Activated T-cell treated with anti-CD3 and anti-CD28 coated beads, Interleukin-2, amount 50 U/mL, for 72 hours (primary cell): ENCODE measurements at places on chromosomes 16 and 17. TPM values are rescaled to one million over a fixed set of nuclear protein-coding genes. Genes with fewer than 3 reads are reported as not detected.

DNA sequence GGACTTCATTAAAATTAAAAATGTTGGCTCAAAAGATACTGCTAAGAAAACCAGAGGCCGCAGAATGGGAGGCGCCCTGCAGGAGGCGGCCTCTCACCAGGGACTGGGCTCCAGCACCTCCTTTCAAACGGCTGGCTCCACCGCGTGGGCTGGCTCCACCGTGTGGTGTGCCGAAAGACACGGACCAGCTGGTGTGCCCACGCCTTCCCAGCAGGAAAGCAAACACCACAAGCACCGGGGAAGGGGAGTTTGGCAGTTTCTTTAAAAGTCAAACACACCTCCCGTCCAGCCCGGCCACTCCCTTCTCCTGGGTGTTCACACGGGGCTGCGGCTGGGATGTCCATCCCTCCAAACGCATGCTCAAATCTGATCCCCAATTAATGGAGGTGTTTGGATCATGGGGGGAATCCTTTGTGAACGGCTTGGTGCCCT, 13.9 kb downstream of the HAGH start:
- no peaks in the 10 kb centered on the region for H3K27me3 ChIP-seq
- H3K4me1 ChIP-seq: peaks cover 5% of the 10 kb centered on the region
- H3K36me3 ChIP-seq: no peaks in the 10 kb centered on the region

- DNase-seq: peak; percentile 81
- peak within 1 kb of the TSS; percentile 58 for H3K27ac ChIP-seq
- H3K4me1 ChIP-seq: peaks cover 19% of the 10 kb centered on the region
- no peaks in the 10 kb centered on the region for H3K36me3 ChIP-seq
- peak within 1 kb of the TSS; percentile 88 for H3K4me3 ChIP-seq
Observed at GRCh38 chr17:47253541-47254402, at the start of gene ITGB3. TSS of gene ITGB3 (plus strand) at chr17:47253827. CDS start at chr17:47253862, 35 bp downstream.

- DNase-seq: no peak
- H3K4me1 ChIP-seq: no peaks in the 10 kb centered on the region
- no peak overlapping the region for H3K4me3 ChIP-seq
- H3K36me3 ChIP-seq: no peaks in the 10 kb centered on the region
- no peak overlapping the region for H3K27ac ChIP-seq
Observed at GRCh38 chr16:66155933-66156332, 210.6 kb upstream of the CDH5 start.

GRCh38 chr17:4261452-4261851, 2.3 kb downstream of the ANKFY1 start:
- H3K4me3 ChIP-seq: no peak overlapping the region
- no peak for DNase-seq
- peaks cover 50% of the 10 kb centered on the region for H3K4me1 ChIP-seq
- H3K27ac ChIP-seq: no peak overlapping the region
- H3K36me3 ChIP-seq: peaks cover 29% of the 10 kb centered on the region

GRCh38 chr17:74712756-74713155, at the start of gene CD300LF:
TSS of gene CD300LF (minus strand) at chr17:74712923. CDS start at chr17:74712866, 57 bp downstream.
- no peak for DNase-seq
- no peak within 1 kb of the TSS for H3K27ac ChIP-seq
- H3K36me3 ChIP-seq: no peaks in the 10 kb centered on the region
- H3K4me1 ChIP-seq: no peaks in the 10 kb centered on the region
- H3K27me3 ChIP-seq: peaks cover 27% of the 10 kb centered on the region

DNA sequence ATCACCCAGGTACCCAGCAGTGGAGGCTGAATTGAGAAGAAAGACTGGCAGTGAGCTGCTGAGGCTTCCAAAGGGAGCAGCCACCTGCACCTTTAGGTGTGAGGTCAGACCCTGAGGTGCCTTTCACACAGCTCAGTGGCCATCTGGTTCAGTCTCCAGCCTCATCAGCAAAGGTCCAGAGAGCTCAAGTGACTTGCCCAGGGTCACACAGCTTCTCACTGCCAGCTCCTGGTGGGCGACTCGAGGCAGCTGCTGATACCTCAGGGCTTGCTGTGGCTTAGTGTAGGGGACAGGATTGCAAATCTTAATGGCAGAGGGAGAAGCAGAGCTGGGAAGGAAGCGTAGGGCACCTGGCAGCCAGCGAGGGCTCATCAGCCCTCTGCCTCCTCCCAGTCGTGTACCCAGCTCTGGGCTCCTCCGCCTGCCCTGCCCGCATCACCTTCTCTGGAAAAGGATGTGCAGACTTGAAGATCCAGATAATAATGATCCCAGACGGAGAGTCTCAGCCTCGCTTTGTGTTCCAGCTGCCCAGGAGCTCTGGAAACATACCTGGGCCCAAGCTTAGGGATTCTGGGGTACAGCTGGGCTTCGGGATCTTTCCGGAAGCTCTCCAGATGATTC, 165.3 kb upstream of the GSE1 start:
- H3K27me3 ChIP-seq: no peaks in the 10 kb centered on the region
- no peak for DNase-seq
- peaks cover 15% of the 10 kb centered on the region for H3K4me1 ChIP-seq
- no peak overlapping the region for H3K27ac ChIP-seq

The DCAF7 gene
- total RNA-seq: 126 TPM

The PIRT gene
- not detected for total RNA-seq

DNA sequence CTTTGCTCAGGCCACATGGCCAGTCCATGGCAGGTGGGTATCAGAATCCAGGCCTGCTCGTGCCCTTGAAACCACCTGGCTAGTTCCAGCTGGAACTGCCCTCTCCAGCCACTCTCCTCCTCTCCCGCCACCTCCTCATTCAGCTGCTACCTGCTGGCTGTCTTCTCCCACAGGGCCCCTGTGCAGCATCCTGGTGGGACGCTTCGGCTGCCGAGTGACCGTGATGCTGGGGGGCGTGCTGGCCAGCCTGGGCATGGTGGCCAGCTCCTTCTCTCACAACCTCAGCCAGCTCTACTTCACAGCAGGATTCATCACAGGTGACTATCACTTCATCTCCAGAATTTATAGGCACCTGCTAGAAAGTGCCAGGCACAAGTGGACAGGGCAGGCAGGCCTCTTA, 10.1 kb downstream of the SLC16A5 start:
- no peak overlapping the region for H3K4me3 ChIP-seq
- H3K27me3 ChIP-seq: no peaks in the 10 kb centered on the region
- no peak for DNase-seq
- H3K4me1 ChIP-seq: peaks cover 6% of the 10 kb centered on the region
- no peaks in the 10 kb centered on the region for H3K36me3 ChIP-seq

The PDE6G gene
- 4.4 TPM for total RNA-seq

GRCh38 chr17:6701719-6702118, 11.4 kb downstream of the SLC13A5 start:
- H3K36me3 ChIP-seq: no peaks in the 10 kb centered on the region
- no peak overlapping the region for H3K27ac ChIP-seq
- no peak overlapping the region for H3K4me3 ChIP-seq
- peak; percentile 62 for DNase-seq

The DLX3 gene
- total RNA-seq: 0.12 TPM

The NTN1 gene
- 1.5 TPM for total RNA-seq

The NACA2 gene
- not detected for total RNA-seq

DNA sequence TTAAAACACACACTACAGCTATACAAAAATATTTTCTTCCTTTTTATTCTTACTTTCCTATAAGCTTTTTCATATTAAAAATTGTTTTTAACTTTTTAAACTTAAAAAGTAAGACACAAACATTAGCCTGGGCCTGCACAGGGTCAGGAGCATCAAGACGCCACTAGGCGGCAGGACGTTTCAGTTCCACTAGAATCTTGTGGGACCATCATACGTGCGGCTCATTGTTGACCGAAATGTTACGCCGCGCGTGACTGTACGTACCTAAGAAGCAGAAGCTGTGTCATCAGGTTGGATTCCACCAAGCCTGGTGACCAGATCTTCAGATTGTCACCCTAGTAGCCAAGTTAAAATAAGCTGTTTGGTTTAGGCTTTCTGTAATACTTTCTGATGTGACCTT, 47.1 kb downstream of the USP10 start:
- no peak overlapping the region for H3K27ac ChIP-seq
- H3K27me3 ChIP-seq: no peaks in the 10 kb centered on the region
- H3K4me3 ChIP-seq: no peak overlapping the region
- DNase-seq: no peak
- peaks cover 7% of the 10 kb centered on the region for H3K36me3 ChIP-seq

DNA sequence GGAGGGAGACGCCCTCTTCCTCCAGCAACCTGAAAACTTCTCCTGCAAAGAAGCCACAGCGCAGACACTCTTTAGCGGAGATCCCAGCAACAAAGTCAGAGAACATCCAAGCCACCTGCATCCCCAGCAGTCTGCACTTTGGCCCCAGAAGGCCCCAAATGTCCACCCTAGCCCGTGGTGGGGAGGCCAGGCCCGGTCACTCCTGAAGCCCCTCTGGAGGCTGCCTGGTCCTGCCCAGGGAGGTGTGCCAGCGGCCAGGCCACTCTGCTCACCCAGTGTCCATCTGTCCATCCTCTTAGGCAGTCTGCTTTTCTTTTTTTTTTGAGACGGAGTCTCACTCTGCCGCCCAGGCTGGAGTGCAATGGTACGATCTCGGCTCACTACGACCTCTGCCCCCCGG, 5.4 kb downstream of the HAGHL start:
- no peak for DNase-seq
- no peaks in the 10 kb centered on the region for H3K27me3 ChIP-seq
- H3K27ac ChIP-seq: no peak overlapping the region
- no peak overlapping the region for H3K4me3 ChIP-seq
- H3K36me3 ChIP-seq: peaks cover 4% of the 10 kb centered on the region
- H3K4me1 ChIP-seq: peaks cover 23% of the 10 kb centered on the region

- H3K4me1 ChIP-seq: no peaks in the 10 kb centered on the region
- no peak overlapping the region for H3K4me3 ChIP-seq
- no peaks in the 10 kb centered on the region for H3K27me3 ChIP-seq
- H3K36me3 ChIP-seq: no peaks in the 10 kb centered on the region
- no peak overlapping the region for H3K27ac ChIP-seq
Observed at GRCh38 chr17:76003915-76004314, 3.3 kb downstream of the CDK3 start.

DNA sequence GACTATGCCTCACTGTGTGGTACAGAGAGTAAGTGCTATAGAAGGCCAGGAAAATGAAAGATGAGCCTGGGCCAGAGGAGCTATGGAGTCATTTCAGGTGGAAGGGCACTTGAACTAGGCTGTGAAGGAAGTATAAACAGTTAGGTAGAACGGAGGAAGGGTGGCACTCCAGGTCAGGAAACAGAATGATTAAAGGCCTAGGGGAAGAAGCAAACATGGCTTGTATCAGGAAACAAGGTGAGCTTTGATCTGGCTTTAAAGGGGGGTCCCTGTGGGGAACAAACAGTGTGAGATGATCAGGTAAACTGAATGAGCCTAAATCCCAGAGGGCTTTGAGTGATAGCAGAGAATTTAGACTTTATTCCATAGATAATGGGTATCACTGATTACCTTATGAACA, 16.9 kb downstream of the MAP3K3 start:
- no peaks in the 10 kb centered on the region for H3K27me3 ChIP-seq
- H3K27ac ChIP-seq: peak overlapping the region; percentile 21
- H3K4me1 ChIP-seq: peaks cover 10% of the 10 kb centered on the region
- no peak overlapping the region for H3K4me3 ChIP-seq

DNA sequence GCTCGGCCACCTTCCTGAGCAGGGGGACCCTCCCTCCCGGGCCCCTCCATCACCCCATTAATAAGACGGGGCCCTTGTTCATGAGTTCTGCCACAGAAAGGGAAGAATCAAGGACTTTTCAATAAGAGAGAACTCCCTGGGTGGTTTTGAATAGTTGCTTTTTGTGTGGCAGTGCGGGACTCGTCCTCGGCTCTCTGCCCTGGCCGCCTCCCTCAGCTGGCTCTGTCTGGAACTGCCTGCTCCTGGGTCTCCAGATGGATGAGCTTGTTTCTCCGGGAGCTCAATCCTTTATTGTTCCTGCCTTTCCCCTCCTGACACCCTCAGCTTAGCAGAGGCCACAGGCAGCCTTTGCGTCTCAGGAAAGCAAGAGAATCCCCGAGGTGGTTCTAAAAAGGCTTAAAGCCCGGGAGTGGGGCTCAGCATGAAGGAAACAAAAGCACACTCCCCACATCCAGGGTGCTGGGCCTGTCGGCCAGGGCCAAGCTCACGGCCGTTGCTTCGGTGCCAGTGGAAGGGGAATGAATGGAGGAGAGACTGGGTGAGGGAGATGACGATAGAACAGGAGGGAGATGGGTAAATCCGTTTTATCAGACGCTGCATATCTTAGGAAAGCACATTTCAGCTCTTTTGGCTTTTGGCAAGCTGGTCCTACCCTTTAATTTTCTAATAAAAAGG, 60.2 kb downstream of the RAI1 start:
- no peak overlapping the region for H3K4me3 ChIP-seq
- no peak overlapping the region for H3K27ac ChIP-seq

DNA sequence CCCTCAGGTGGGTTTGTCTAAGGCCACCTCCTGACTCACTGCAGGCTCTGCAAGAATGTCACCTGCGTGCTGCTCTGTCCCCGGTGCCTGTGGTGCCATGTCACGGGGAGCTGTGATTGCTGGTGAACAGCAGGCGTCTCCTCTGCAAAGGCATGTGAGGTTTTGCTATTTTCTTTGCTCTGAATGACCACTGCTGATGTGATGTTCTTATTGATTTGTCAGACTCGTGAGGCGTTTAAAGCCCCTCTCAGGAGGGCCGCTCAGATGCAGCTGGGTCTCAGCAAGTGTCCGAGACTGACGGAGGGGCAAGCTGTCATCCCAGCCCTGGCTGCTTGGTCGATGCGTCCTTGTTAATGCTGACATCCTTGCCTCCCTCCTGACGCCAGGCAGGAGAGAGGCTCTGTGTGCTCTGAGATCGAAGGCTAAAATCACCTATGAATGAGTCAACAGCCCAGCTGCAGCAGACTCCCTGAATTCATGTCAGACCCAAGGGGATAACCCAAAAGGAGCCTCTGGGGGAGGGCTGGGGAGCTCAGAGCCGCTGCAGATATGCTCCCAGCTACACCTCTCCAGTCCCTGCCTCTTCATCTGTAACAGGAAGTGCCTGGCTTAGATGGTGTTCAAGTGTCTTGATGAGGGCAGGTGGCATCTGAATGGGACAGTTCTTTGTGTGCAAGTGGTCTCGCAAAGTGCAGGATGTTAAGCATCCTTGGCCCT, 11.8 kb upstream of the PEMT start:
- no peaks in the 10 kb centered on the region for H3K36me3 ChIP-seq
- no peak for DNase-seq
- H3K4me3 ChIP-seq: no peak overlapping the region
- H3K27ac ChIP-seq: no peak overlapping the region
- peaks cover 8% of the 10 kb centered on the region for H3K27me3 ChIP-seq
- H3K4me1 ChIP-seq: no peaks in the 10 kb centered on the region

- H3K36me3 ChIP-seq: no peaks in the 10 kb centered on the region
- H3K27ac ChIP-seq: no peak overlapping the region
- no peak for DNase-seq
- H3K27me3 ChIP-seq: peaks cover 24% of the 10 kb centered on the region
- H3K4me1 ChIP-seq: no peaks in the 10 kb centered on the region
- H3K4me3 ChIP-seq: no peak overlapping the region
Observed at GRCh38 chr16:23279721-23280153, 22.4 kb upstream of the SCNN1B start.

The PAGR1 gene
- 17.8 TPM for total RNA-seq

- H3K36me3 ChIP-seq: no peaks in the 10 kb centered on the region
- no peak overlapping the region for H3K27ac ChIP-seq
- H3K4me1 ChIP-seq: peaks cover 30% of the 10 kb centered on the region
Observed at GRCh38 chr16:11497851-11498289, 88.8 kb downstream of the LITAF start.
